ENCODE measurements at places on chromosomes 1 and 21.

DNA sequence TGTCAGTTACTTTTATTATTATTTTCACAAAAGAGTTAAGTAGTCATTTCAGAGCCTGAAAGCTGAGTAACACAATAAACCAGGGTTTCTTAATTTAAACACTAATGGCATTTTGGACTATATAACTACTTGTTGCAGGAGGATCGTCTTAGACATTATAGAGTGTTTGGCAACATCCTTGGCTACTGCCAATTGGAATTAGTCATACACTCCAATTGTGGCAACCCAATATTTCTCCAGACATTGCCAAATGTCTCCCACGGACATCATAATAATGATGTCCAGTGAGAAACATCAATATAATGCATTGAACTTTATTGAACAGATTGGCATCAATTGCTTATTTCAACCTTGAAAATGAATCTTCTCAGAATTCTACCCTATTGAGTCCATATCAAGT is 441.9 kb upstream of the ADGRL4 start:
- no peak for DNase-seq

DNA sequence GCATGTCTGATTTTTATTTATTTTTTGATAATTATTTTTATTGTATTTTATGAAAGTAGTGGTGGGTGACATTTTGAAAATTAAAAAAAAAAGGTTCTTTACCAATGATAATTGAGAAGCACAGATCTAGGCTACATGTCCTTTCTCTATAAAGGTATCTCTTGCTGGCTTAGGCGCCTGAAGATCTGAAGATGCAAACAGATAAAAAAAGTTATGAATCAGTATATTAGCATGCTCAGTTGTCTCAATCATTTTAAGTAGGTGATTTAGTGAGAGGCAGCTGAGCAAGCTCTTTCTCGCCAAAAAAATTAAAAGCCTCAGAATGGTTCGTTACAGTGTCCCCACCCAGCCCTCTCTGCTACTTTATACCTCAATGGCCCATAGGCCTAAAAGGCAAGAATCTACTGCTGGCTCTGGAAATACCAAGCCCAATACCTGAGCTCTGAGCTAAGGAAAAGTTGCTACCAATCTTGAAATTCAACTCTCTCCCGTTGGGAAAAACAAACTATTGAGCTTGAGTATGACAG is 42.2 kb upstream of the DPT start:
- no peak for DNase-seq

DNA sequence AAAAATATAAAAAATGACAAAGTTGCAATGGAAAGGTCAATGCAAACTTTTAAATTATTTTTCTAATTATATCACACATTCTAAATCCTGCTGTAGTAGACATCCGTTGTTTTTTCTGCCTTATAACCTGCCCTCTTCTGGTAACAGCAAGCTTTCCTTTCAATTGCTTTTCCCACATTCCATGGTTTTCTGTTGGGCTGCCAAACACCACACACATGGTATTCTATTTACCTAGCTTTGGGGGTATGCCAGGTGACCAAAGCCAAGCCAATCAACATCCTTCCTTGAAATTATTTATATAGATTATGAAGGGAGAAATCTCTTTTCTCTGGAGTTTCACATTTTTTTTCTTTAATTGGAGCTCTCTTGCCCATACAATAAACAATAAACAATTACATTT is 3.4 kb upstream of the LAMC1 start:
- no peak for DNase-seq

GRCh38 chr21:17673261-17674020 is 60.7 kb upstream of the BTG3 start:
- no peak for DNase-seq

GRCh38 chr1:50108497-50109059 is at the start of gene ELAVL4:
TSS of gene ELAVL4 (plus strand) at chr1:50108920. CDS start at chr1:50109190, 270 bp downstream.
- DNase-seq, result peak; percentile 16

DNA sequence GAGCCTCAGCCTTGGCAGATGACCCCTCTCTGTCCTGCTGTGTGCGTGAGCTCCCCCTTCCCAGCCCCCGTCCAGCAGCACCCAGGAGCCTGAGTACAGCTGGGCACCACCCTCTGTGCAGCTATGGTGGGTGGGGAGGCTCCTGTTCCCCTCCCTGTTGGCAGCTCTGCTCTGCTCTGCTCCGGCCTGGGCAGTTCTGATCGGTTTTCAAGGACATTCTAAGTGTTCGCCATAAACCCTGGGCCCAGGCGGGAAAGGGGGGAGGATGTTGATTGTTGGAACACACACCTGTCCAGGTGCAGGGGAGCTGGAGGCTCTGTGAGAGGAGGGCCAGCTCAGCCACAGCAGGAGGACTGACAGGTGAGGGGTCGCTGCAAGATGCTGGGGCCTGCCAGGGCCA is at the start of gene CLCNKB:
Gene CLCNKB, plus strand, starts transcription at position 262 of the 400 bp plus-strand sequence. CDS start 711 bp downstream, outside the sequence.
- no peak for DNase-seq

DNA sequence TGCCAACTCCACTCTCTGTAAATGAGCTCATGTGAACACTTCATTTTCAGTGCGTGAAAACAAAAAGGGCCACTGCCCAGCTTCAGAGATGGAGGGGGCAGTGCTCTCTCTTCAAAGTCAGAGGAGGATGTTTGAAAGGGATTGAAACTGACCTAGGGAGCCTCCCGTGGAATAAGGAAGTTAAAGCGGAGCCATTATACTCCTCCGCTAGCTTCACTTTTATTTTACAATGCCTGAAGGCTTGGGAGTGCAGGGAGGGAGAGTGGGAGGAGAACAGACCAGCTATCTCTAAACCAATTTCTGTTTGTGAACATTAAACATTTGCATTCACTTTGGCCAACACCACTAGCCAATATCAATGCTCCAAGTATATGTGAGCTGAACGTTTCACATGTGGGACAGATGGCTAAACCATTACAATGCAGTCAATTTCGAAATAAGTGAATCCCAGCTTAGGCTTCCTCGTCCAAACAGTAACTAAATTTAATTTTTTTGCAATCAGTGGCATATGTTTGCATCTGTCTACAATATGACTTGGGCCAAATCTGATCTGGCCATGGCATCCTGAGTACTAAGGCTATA is 126.9 kb downstream of the ESRRG start:
- DNase-seq, result no peak

DNA sequence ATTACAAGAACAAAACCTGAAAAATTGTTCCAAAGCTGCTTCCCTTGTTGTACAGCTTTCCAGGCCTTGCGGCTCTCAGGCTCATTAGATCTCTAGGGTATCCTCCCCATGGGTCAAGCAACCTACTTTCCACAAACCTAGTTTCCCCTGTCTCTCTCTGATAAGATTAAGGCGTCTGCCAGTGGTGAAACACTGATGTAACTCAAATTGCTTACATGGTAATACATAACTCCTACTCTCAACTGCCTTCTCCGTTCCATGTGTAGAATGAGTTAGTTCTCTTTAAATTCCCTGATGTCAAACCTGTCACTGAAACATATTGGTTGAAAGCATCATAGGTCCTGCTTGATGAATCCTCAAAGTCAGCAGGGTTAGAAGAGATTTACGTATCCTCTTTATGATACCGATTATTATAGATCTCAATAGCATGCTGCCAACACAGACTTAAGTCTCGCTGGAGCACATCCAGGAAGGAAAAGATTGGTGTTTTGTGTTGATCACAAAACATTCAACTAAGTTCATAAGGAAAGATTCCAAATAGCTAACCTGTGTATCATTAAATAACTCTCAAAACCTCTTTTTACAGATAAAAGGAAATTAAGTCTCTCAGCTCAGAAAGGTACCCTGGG is 10.6 kb downstream of the PPP1R15B start:
- DNase-seq, result no peak

DNA sequence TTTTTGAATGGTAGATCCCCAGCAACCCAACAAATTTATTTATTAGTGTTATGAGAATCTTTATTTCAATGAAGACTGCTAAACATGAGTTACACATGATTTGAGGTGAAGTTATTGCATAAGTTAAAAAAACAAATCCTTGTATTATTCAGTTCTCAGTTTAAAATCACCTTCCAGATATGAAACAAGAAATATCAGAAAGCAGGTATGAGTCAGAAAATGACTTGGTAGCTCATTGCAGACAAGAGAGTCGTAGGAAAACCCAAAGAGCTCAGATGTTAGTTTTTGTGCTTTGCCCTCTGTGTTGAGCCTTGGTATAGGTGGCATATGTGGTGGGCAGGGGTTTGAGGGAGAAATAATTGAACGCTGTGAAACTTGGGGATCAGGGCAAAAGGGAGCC is 339.4 kb downstream of the BRINP3 start:
- no peak for DNase-seq

DNA sequence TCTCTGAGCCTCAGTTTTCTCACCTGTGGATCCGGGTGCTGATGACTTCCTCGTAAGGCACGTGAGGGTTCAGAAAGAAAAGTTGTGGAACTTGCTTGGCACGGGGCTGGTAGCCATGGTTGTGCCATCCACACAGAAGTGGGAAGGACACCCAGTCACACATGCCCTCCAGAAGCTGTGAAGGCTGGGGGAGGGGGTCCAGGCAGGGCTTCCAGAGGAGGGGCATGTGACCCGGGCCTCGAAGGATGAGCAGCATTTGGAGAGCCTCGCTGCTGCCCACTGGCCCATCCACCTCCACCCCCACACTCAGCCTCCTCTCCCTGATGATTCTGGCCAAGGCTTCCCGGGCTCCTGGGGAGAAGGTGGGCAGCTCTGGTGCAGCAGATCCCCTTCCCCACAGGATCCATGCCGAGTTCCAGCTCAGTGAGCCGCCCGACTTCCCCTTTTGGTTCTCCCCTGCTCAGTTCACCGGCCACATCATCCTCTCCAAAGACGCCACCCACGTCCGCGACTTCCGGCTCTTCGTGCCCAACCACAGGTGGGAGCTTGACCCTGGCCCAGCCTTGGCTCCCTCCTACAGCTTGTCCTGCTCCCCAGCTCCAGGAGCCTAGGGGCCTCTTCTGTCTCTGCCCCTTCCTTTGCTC is 9.4 kb downstream of the SELENON start:
- DNase-seq, result peak; percentile 21

- no peak for DNase-seq
Observed at GRCh38 chr1:79052829-79053449, 46.4 kb upstream of the ADGRL4 start.

GRCh38 chr1:143748906-143749305 is 222.9 kb downstream of the FAM72C start:
- no peak for DNase-seq

- DNase-seq, result no peak
Observed at GRCh38 chr1:53326598-53327181, 1.2 kb downstream of the LRP8 start.

DNA sequence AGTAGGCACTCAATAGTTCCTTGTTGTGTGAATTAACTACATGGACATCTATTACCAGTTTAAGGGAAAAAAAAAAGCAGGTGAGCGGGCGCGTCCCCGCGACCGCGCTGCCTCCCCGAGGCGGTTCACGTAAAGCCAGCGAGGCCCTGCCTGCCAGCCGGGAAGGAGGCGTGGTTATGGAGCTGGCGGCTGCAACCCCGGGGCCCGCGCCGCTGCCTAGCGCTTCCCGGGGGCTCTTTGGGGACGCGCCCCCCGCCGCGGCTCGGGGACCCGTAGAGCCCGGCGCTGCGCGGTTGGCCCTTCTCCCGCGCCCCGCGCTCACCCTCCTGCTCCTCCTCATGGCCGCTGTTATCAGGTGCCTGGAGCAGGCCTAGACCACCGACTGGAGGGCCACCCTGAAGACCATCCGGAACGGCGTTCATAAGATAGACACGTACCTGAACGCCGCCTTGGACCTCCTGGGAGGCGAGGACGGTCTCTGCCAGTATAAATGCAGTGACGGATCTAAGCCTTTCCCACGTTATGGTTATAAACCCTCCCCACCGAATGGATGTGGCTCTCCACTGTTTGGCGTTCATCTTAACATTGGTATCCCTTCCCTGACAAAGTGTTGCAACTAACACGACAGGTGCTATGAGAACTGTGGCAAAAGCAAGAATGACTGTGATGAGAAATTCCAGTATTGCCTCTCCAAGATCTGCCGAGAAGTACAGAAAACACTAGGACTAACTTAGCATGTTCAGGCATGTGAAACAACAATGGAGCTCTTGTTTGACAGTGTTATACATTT is 2.6 kb upstream of the CC2D1B start:
- DNase-seq, result peak; percentile 62

DNA sequence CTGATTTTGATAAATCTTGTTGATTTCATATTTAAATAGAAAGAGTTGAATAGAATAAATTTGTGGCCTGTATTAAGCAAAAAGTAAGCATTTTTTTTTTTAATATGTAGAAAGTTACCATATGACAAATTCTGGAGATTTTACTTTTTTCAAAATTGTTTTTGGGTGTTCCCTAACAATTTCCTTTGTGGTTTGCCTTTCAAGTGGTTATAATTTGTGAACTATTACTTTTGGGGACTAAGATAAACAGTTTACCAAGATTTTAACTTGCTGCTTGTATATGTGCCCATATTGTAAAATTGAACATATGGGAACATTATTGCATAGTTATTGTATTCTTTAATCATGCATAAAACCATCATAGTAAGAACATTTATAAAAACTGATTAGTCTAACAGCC is 34.6 kb downstream of the SLC30A7 start:
- DNase-seq, result no peak

DNA sequence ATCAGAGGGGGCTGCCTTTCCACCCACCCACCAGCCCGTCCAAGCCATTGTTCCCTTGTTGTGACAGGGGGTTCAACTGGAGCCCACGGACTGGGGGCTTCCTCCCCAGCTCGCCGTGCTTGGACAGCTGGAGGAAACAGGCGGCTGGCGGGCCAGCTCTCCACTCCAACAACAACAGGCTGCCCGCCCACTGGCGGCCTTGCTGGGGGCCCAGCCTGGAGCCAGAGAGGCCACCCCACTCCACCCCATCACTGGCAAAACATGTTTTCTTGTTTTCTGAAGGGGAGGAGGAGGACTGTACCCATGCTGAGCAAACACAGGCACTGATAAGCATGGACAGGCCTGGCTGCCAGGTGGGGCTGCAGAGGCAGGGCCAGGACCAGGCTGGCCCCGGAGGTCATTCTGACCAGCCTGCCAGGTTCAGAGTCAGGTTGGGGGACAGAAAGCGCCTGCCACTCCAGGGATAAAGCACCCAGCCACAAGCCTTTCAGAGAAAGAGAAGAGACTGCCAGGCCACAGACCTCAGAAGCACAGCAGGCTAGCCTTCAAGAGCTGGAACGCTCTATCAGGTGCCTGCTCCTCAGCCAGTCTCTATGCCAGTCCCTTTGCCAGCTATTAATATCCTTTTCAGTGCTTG is 32.8 kb downstream of the GJA4 start:
- no peak for DNase-seq

- no peak for DNase-seq
Observed at GRCh38 chr1:224058303-224058702, 55.6 kb upstream of the FBXO28 start.

GRCh38 chr21:39976800-39977199 is 109.6 kb downstream of the PCP4 start:
- DNase-seq, result no peak

GRCh38 chr1:99236756-99237155 is 27.5 kb upstream of the PLPPR4 start:
- no peak for DNase-seq
